ENCODE measurements at places on chromosomes 16 and 17. TPM values are rescaled to one million over a fixed set of nuclear protein-coding genes. Genes with fewer than 3 reads are reported as not detected.

Gene NXN
- total RNA-seq = 52.5 TPM

- peaks cover 48% of the 10 kb centered on the region for H3K27me3 ChIP-seq
- H3K27ac ChIP-seq = no peak overlapping the region
- no peak overlapping the region for H3K4me3 ChIP-seq
- DNase-seq = no peak
- H3K36me3 ChIP-seq = no peaks in the 10 kb centered on the region
- peaks cover 3% of the 10 kb centered on the region for H3K4me1 ChIP-seq
Observed at GRCh38 chr16:2329532-2329931, 11.0 kb downstream of the ABCA3 start.

DNA sequence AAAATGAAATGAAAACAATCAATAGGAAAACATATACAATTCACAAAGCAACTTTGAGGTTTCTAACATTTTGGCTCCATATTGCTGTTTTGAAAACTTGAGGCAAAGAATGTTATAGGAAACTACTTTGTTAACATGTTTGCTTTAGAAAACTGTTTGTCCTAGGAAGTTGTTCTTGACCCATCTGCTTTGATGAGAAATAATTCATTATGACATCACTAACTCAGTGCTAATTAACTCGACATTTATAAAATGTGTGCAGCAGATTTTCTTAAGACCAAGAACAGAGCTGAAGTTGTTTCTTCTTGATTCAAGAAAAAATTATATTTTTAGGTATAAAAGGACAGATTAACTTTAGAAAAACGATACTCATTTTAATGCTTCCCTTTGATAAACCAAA, 94.7 kb downstream of the SOX9 start:
- H3K27ac ChIP-seq = no peak overlapping the region
- H3K36me3 ChIP-seq = no peaks in the 10 kb centered on the region
- peaks cover 4% of the 10 kb centered on the region for H3K4me1 ChIP-seq
- H3K27me3 ChIP-seq = peaks cover 28% of the 10 kb centered on the region
- no peak for DNase-seq

Gene RNF43
- total RNA-seq = under 0.01 TPM

DNA sequence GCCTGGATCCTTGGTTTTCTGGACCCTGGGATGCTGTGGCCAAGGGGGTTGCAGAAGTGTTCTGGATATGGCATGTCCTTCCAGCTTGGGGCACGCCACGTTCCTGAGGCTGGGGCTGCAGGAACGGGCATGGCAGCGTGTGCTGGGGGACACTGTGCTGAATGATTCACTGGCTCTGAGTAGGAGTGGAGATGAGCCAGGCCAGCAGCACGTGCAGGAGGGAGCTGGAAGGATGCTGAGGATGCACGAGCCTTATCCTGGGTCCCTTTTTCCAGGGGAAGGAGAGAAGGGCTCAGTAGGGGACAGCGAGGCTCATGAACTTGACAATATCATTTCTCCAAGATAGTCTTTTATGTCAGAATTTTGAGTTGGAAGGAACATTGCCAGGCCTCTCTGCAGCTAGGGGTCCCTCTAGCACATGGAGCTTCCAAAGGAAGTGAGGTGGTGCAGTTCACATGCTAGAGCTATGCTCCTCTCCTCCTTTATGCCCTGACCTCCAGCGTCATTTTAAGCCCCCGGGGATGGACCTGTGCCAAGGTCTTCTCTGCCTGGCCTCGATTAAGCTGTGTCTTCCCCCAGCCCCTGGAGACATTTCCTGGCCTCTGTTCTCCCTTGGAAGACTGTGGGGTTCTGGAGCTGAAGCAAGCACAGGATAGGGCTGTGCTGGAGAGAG, 125.9 kb downstream of the OR1D5 start:
- no peaks in the 10 kb centered on the region for H3K27me3 ChIP-seq
- H3K36me3 ChIP-seq = no peaks in the 10 kb centered on the region
- no peak overlapping the region for H3K4me3 ChIP-seq
- no peaks in the 10 kb centered on the region for H3K4me1 ChIP-seq
- no peak overlapping the region for H3K27ac ChIP-seq

DNA sequence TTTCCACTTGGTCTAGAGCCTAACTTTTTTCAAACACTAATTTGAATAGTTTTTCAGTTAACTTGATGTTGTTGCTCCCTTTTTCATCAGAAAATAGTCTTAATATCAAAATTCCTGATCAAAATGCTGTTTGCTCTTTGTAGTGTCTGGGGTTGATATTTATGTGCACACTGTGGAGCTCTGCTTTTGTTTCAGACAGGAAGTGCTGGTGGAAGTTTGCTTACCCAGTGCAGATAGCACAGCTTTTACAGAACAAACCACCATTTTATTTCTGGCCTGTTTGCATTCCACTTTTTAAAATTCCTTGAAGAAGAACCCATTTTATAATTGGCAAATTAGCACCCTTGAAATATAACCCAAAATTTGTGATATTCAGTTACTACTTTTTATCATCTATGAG, 125.4 kb downstream of the MRTFB start:
- H3K4me3 ChIP-seq = no peak overlapping the region
- no peaks in the 10 kb centered on the region for H3K4me1 ChIP-seq
- H3K27ac ChIP-seq = no peak overlapping the region
- no peaks in the 10 kb centered on the region for H3K27me3 ChIP-seq
- no peaks in the 10 kb centered on the region for H3K36me3 ChIP-seq

- peaks cover 5% of the 10 kb centered on the region for H3K4me1 ChIP-seq
- H3K27ac ChIP-seq = peak overlapping the region; percentile 40
- peaks cover 7% of the 10 kb centered on the region for H3K27me3 ChIP-seq
- no peak for DNase-seq
Observed at GRCh38 chr17:64262198-64262999, 661 bp downstream of the TEX2 start.

Gene ZPBP2
- total RNA-seq = not detected

Gene SSTR5
- not detected for total RNA-seq

Gene DNAJA2
- total RNA-seq = 109 TPM

DNA sequence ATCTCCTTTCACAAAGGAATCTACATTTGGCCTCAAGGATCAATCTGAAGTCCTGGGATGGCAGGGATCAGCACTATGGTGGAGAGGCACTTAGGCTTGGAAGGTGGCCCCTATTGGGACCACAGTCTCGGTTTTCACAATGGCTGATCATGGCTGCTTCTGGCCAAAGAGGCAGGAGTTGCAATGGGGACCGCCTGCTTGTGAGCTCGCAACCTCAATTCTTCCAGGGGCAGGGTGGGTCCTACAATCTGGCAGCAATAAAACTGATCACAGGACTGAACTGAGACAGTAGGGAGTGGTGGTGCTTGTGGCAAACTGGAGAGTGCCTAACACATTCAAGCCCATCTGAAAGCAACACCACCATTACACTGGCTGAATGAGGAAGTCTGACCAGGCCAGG, 83.1 kb downstream of the NETO2 start:
- no peaks in the 10 kb centered on the region for H3K4me1 ChIP-seq
- no peak overlapping the region for H3K4me3 ChIP-seq
- peaks cover 8% of the 10 kb centered on the region for H3K27me3 ChIP-seq
- DNase-seq = no peak
- no peak overlapping the region for H3K27ac ChIP-seq

Gene ASPA
- total RNA-seq = not detected

- H3K27me3 ChIP-seq = peaks cover 4% of the 10 kb centered on the region
- H3K4me1 ChIP-seq = peaks cover 7% of the 10 kb centered on the region
- H3K36me3 ChIP-seq = no peaks in the 10 kb centered on the region
Observed at GRCh38 chr16:22092143-22092933, at the start of gene VWA3A. Gene VWA3A (plus strand): TSS chr16:22092541. CDS start chr16:22092638, 97 bp downstream.

DNA sequence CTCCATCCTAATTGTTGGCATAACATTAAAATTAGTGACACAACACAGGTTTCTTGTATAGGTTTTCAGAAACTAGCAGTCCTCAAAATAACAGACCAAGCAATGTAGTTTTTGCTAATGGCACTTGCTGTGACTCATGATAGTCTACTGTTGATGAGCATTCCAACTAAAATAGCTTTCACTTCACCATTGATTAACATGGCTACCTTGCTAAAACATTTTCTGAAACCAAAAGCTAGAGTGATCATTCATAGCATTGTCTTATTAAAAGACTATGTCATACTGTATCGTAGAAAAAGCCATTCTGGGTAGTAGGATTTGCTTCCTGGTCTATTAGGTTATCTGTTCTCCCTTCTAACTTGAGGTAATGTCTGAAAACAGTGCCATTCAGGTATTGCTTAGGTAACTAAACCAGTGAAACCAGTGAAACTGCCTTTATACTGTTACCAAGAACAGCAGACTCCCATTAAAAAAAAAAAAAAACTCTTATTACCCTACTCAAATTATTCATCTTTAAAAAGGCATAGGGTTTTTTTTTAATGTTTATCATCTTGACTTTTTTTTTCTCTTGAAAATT, 2.5 kb upstream of the CLTC start:
- no peaks in the 10 kb centered on the region for H3K27me3 ChIP-seq
- H3K36me3 ChIP-seq = no peaks in the 10 kb centered on the region
- no peak for DNase-seq
- H3K27ac ChIP-seq = no peak overlapping the region
- peaks cover 1% of the 10 kb centered on the region for H3K4me1 ChIP-seq
- no peak overlapping the region for H3K4me3 ChIP-seq

Gene FOXF1
- 2.7 TPM for total RNA-seq

Gene UQCRC2
- total RNA-seq = 284 TPM

- DNase-seq = peak; percentile 95
- no peak overlapping the region for H3K4me3 ChIP-seq
- peaks cover 4% of the 10 kb centered on the region for H3K36me3 ChIP-seq
- peaks cover 77% of the 10 kb centered on the region for H3K4me1 ChIP-seq
- no peaks in the 10 kb centered on the region for H3K27me3 ChIP-seq
Observed at GRCh38 chr17:77475016-77475976, 334.5 kb downstream of the SEC14L1 start.

DNA sequence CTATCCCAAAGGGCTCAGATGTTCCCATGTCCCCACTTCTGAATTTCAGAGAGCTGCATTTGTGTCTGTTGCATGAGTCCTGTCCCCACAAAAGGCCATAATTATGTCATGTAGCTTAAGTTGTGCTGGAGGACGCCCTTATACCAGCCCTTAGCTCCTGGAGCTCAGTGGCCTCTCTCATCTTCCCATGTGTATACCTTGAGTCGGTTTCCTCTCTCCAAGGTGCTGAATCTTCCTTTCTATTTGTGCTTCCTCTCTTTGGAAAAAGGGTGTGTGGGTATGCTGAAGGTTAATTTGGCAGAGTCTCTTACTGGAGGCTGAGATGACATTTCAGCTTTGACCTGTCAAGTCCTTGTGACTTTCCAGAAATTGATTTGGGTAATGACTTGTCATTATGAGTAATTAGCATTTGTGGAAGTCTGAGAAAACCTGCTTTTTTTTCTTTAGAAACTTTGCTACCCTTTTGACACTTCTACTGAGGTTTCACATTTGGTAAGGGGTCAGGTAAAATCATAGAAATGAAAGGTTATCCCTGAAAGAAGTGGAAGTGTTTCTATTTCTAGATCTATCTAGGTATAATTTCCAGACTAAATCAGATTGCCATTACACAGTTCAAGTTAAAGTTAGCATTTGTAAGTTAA, 185.4 kb downstream of the ABCC12 start:
- no peak overlapping the region for H3K27ac ChIP-seq
- no peaks in the 10 kb centered on the region for H3K4me1 ChIP-seq
- DNase-seq = peak; percentile 47
- H3K27me3 ChIP-seq = no peaks in the 10 kb centered on the region
- H3K4me3 ChIP-seq = no peak overlapping the region
- no peaks in the 10 kb centered on the region for H3K36me3 ChIP-seq

GRCh38 chr16:4626396-4626795, 1.8 kb downstream of the MGRN1 start:
- peak overlapping the region; percentile 96 for H3K27ac ChIP-seq
- no peak for DNase-seq
- H3K36me3 ChIP-seq = 0 out of 2 replicates have a peak, but pooled peaks cover 2% of the 10 kb centered on the region
- no peaks in the 10 kb centered on the region for H3K27me3 ChIP-seq

- no peaks in the 10 kb centered on the region for H3K36me3 ChIP-seq
Observed at GRCh38 chr16:75029854-75030253, 31.0 kb downstream of the ZNRF1 start.

DNA sequence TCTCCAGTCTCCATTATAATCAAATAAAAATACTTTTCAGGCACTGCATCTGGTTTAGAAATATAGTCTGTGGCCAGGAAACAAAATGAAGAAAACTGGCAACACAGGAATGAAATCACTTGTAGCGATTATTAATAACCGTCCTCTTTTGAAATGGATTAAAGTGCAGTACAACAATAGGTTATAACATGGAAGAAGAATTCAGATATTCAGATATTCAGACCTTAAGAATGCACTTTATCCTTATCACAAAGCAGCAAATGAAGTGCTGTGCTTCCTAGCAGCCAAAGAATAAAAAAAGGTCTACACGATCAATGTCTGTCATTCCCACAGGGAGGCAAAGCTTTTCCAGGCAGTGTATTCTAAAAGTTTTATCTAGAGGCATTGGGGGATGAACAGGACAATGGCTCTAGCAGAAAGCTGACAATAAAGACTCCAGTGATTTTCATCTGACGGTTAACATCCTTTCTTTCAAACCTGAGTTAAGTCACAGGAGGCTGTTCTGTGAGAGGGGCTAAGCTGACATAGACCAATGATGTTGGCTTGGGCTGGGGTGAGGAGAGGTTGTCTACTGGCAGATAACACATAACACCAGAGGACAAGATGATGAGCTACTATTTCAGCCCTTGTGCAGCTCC, 259.2 kb downstream of the SLC39A11 start:
- no peaks in the 10 kb centered on the region for H3K27me3 ChIP-seq
- H3K27ac ChIP-seq = no peak overlapping the region
- H3K36me3 ChIP-seq = no peaks in the 10 kb centered on the region
- H3K4me3 ChIP-seq = no peak overlapping the region
- no peaks in the 10 kb centered on the region for H3K4me1 ChIP-seq

DNA sequence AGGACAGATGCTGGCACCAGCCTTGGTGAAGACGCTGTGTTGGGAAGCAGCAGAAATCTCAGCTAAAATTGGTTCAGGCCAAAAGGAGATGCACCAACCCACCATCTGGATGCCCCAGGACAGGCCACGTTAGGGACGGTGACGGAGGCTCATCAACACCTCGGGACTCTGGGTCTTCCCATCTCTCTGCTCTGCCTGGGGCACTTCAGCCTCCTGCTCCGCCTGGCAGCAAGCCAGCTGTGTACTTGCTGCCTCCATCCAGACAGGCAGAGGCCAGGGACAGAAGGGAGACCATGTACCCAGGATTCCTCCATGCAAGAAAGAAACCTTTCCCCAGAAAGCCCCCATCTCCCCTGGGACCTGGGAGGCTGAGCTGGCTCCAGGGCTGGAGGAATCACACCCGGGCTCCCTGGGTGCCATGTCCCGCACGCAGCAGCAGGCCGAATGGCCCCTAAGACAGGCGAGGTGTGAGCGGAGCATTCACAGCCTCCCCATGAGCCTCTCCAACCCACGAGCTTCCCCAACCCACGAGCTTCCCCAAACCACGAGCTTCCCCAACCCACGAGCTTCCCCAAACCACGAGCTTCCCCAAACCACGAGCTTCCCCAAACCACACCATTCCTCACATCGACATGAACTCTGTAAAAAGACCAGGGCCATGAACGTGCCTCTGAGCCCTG, 274.5 kb downstream of the C16orf95 start:
- no peak overlapping the region for H3K27ac ChIP-seq
- no peak for DNase-seq
- peaks cover 44% of the 10 kb centered on the region for H3K27me3 ChIP-seq
- H3K36me3 ChIP-seq = no peaks in the 10 kb centered on the region
- peaks cover 6% of the 10 kb centered on the region for H3K4me1 ChIP-seq

- DNase-seq = no peak
- no peaks in the 10 kb centered on the region for H3K27me3 ChIP-seq
- H3K4me1 ChIP-seq = peaks cover 27% of the 10 kb centered on the region
- H3K36me3 ChIP-seq = no peaks in the 10 kb centered on the region
Observed at GRCh38 chr17:2138318-2138717, 83.4 kb downstream of the HIC1 start.

- H3K4me3 ChIP-seq = no peak overlapping the region
- H3K36me3 ChIP-seq = no peaks in the 10 kb centered on the region
- no peaks in the 10 kb centered on the region for H3K27me3 ChIP-seq
- no peaks in the 10 kb centered on the region for H3K4me1 ChIP-seq
- no peak for DNase-seq
Observed at GRCh38 chr16:17082095-17082882, 388.5 kb downstream of the XYLT1 start.

Gene DNASE1L2
- total RNA-seq = 0.18 TPM

Gene LGALS3BP
- total RNA-seq = 34.7 TPM
